Left lung (tissue), 14 donors: ENCODE measurements at places on chromosomes 2 and 18. TPM values are rescaled to one million over a fixed set of nuclear protein-coding genes. Genes with fewer than 3 reads are reported as not detected.

Gene RPE
- total RNA-seq: 54.5 TPM

Gene GPR39
- 13.1 TPM for total RNA-seq

Gene RFX8
- total RNA-seq: not detected

Gene HOXD10
- total RNA-seq: not detected

Gene ERCC3
- 35.4 TPM for total RNA-seq

Gene SP140
- total RNA-seq: 4.8 TPM
